ENCODE measurements at places on chromosomes 6 and 20.
A peak's percentile ranks its signal among the peaks of the same experiment; 100 is the strongest.

DNA sequence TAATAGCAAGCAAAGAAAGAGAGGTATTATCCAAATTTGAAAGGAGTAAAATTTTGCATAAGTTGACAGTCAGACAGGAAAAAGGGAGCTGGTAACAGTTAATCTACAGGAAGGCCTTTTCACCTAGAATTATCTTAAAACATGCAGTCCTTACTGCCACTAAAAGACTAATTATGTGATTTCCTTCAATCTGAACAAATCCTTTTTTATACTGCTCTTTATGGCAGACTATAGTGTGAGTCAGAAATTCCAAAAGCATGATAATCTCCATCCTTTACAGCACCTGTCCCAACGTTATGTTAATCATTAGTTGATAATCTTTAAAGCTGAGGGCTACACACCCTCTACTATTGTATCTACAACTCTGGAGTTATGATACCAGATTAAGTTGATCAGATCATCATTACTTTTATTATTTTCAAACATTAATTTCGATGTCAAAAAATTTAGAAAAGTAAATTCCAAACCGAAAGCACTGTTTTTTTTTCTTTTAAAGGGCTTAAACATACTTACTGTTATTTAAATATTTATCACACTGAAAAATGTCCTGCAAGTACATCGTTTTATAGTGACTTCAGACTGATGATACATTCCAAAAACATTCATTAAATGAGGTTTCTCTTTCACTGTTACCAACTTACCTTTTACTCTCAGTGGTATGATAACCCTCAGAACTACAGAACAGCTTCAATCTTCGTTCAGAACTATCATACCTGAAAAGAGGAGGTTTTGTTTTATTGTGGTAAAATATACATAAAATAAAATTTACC is 33.2 kb upstream of the AKAP7 start:
- no peak for DNase-seq

- peak; percentile 54 for DNase-seq
Observed at GRCh38 chr6:27836783-27837624, 75.2 kb downstream of the OR2B2 start.

- DNase-seq = no peak
Observed at GRCh38 chr6:82083646-82084045, 163.9 kb downstream of the IBTK start.

DNA sequence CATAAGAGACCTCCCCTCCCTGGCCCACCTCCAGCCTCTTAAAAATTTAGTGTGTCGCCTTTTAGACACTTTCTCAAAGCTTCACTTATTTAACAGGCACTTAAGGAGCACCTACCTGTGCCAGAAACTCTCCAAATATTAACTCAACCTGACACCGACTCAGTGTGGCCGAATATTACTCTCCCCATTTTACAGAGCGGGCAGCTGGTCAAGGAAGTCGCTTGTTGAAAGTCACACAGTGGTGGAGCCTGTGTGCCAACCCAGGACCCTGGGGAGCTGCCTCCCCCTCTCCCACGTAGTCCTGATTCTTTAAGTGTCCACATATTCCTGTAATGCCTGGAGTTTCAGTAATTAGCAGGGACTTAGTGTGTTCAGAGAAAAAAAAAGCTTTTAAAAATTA is 1.0 kb upstream of the PMEPA1 start:
- DNase-seq = no peak

- no peak for DNase-seq
Observed at GRCh38 chr6:84329077-84329476, 101.6 kb upstream of the CEP162 start.

GRCh38 chr20:43843096-43843964 is 71.3 kb upstream of the TOX2 start:
- no peak for DNase-seq

DNA sequence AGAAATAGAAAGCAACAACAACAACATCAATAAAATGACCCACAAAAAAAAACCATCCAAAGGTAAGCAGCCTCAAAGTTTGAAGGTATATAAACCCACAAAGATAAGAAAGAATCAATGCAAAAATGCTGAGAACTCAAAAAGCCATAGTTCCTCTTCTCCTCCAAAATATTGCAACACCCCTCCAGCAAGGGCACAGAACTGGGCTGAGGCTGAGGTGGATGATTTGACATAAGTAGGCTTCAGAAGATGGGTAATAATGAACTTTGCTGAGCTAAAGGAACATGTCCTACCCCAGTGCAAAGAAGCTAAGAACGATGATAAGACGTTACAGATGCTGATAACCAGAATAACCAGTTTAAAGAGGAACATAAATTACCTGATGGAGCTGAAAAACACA is 188.8 kb upstream of the BTBD3 start:
- no peak for DNase-seq

DNA sequence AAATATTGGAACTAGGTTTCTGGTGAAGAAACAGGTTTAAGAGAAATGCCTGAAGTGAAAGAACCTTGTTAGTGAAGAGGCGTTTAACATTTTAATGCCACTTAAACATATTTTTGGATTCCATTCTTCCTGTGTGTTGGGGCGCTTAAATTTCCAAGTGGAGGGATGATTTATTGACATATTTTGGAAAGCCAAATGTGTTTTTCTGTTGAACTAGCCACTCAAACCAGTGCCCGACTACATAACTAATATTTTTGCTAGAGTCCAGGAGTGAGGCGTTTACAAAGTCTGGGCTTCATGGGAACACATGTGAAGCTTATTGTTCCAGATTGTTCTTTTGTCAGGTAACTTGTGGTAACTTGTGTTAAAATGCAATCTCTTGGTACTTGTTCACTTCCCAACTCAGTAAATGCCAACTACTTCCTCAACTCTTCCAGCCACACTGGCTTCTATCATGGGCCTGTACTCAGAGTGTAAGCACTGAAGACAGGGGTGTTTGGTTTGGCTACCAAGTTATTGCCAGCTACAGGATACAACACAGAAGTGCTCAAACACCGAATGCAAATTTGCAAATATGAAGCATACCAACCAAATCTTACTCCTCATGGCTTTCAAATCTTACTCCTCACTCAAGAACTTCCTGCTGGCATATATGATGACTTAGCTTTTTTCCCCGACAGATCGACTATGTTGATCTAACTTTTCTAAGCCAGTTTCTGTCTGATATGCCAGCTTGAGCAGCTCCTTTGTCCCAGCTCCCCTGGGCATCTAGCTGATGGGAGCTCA is 2.0 kb upstream of the ZNFX1 start:
- no peak for DNase-seq

DNA sequence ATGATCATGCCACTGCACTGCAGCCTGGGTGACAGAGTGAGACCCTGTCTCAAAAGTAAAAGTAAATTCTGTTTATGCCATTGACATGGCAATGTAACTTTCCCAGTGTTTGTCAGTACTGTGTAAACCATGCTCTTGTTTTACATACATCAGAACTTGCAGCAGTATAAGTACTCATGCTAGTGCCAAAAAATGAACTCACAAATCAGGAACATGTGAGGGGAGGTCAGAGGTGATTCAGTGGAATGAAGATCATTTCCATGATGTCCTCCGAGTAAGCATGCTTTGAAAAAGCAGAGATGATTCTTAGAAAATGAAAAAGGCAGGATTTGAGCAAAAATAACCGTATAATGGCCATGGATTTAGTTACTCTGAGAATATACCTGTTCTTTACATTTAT is 81.9 kb downstream of the ANKS1A start:
- DNase-seq = no peak

- no peak for DNase-seq
Observed at GRCh38 chr6:152355166-152355565, 282.0 kb downstream of the SYNE1 start.

- no peak for DNase-seq
Observed at GRCh38 chr6:105301756-105302616, 100.9 kb downstream of the PREP start.

DNA sequence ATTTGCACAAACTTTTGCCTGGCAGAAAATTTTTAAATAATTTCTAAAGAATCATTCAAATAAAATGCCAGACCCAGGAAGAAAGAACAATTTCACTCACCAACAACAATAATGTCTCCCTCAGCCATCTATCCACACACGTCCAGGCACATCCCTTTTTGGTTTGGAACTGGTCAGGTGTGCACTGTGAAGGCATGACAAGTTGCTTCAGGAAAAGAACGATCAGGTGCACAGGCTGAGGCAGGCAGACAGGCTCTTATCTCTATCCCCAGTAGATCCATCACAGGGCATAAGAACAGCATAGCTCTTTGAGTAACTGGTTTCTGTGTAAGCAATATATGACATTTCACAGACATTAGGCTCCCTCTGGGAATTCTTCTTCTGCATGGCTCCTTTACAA is 18.1 kb upstream of the NXT1 start:
- no peak for DNase-seq

DNA sequence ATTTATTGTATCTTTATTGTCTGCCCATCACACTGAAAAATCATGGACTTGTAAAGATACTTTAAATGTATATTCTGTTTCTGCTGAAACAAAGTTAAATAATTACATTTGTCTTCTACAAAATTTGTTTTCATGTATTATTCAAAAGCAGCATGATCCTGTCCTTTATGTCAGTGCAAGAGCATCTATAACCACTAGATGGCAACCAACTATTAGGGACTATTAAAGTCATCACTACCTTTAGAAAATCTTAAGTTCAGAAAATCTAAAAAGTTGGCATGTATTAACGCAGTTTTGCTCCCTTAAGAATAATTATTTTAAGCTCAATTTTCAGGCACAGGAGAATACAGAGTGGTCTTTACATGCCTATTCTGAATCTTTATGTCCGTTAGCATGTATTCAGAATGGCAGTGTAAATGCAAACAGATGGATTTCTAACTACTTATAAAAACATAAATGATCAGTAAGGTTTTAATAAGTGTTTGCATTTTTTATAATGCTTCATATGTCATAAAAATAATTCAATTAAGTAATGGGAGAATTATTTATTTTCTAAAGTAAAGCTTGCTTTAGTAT is 17.8 kb downstream of the TMEM30A start:
- no peak for DNase-seq

- no peak for DNase-seq
Observed at GRCh38 chr6:161444464-161444863, 170.6 kb upstream of the AGPAT4 start.

DNA sequence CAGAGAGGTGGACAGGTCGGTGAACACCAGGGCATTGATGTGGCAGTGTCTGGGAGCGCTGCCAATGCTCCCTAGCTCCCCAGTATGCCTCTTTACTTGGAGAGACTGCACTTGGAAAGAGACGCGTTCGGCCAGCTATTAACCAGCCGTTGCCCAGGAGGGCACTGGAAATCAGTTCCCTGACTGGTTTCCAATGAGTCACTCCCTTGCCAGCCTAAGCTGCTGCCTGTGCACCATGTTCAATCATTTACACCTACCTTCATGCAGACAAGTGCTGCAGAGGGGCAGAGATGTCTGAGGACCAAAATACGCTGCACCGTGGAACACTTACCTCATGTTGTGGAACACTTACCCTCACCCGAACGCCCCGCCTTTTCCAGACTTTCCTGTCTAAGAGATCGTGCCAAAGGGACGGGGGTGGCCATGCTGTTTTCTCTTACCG is 151.6 kb downstream of the SOBP start:
- no peak for DNase-seq

Measured in T-cell (primary cell).